Iris pigment epithelial cell (primary cell): ENCODE measurements at places on chromosomes 6 and 20.
A peak's percentile ranks its signal among the peaks of the same experiment; 100 is the strongest.

GRCh38 chr20:37406010-37406998 is 60.4 kb downstream of the SRC start:
- DNase-seq: no peak

GRCh38 chr6:167090171-167090570 is 32.7 kb upstream of the CCR6 start:
- no peak for DNase-seq

- no peak for DNase-seq
These were observed 987.5 kb downstream of the HACE1 start for GRCh38 chr6:103872233-103872632.

- DNase-seq: peak; percentile 67
These were observed 15.6 kb downstream of the ARHGAP40 start for GRCh38 chr20:38617011-38617829.

DNA sequence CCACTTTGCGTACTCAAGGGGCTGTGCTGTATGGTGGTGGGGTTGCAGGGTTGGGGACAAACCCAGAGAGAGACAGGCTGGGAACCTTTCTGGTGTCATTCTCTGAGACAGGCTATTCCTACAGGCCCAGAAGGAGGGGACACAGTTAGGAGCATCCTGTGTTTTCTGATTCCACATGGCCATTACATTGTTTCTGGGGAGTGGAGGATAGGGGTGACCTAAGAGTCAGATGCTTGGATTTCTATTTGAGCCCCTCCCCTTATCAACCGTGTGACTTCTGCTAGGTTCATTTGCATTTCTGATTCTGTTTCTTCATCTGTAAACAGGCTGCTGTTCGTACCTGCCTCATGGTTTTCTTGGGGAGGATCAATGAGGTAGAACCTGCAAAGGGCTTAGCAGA is 29.4 kb upstream of the EPB41L1 start:
- DNase-seq: no peak

DNA sequence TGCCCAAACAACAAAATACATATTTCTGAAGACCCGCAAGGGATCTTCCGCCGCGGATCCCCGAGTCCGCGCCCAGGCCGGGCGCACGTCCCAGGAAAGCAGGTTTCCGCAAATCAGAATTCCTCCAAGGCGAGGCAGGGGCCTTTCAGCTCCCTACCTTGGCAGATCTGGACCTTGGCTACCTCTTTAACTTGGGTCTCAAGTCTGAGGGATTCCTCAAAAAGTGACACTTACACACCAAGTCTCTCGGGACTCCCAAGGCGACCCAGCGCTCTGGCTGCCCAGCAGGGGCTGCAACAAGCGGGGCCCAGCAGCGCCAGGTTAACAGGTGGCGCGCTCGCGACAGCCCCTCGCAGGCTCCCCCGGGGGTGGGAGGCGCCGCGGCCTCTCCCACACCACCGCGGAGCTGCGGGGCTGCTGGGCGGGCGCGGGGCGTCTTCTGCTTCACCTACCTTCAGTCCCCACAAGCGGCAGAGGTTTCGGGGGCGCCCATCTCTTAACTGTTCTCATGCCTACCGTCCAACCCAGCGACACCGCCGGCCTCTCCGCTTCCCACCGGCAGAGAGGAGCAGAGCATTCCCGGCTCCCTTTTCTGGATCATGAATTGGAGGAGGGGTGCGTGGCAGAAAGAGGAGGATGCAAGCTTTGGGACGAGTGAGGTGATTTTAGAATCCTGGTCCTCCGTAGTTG is 414 bp downstream of the SIM1 start:
- DNase-seq: no peak

- no peak for DNase-seq
These were observed 20.5 kb downstream of the COL9A1 start for GRCh38 chr6:70282312-70282918.

GRCh38 chr6:36641543-36641942 is 37.0 kb upstream of the CDKN1A start:
- no peak for DNase-seq

DNA sequence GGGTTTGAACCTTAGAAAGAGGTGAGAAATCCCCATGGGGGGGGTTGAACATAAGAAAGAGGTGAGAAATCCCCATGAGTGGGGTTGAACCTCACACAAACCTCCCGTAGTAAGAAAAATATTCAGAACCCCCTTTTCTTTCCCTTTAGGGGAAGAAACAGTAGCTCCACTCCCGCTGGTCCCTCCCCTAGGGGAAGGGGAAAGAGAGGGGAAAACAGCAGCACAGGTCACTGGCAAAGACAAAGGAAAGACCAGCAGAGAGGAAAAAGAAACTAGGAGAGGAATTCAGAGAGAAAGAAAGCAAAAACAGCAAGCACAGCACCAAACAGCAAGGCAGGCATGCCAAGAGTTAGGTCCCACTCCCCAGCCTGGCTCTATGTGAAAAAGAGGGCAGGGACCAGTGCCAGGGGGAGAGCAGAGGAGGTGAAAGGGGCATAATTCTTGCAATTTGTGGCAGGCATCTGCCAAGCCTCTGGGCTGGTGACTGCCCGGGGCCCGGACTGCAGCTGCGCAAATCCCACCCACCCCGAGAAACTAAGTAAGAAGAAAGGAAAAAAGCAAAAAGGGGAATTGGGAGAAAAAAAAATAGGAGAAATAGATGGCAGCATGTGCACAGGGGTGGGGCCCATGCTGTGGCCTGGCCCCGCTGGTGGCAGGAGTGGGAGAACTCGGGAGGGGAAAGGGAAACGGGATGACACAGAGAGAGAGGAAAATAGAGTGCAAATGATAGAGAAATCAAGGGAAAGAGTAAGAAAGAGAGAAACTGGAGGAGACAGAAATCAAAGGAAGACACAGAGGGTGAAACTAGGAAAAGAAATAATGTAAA is 15.1 kb upstream of the GOPC start:
- DNase-seq: no peak

GRCh38 chr6:128899341-128900050 is 16.6 kb downstream of the LAMA2 start:
- DNase-seq: no peak

GRCh38 chr20:49578436-49578835 is 10.5 kb upstream of the PTGIS start:
- no peak for DNase-seq

DNA sequence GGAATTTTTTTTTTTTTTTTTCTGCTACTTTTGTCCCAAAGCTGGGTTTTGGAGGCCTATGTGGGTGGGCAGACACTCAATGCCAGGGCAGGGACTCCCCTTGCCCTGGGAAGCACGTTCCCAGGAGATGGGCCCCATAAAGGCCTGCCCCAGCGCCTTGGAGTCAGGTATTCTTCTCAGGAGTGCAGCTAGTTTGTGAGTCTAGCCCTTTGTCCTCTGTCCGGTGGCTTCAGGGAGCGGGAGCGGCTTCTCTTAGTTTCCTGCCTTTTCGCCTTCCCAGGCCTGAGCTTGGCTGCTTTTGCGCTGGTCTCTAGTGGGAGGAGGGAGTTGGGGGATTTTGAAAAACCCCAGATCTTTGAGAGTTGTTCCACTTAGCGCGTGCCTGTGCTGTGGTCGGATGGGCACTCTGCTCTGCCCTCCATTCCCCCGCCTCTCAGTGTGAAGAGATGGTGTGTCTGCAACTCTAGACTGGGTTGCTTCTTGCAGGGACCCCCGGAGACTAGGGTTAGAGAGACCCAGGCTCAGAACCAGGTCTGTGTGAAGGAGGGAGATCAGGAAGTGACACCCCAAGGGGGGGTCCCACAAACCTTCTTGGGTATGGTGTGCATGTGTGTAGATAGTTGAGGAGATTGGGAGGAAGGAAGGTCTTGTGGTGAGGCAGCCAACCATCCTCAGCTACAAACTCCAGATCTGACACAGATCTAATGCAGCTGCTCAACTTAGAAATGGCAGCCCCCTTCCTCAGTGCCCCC is 1.3 kb downstream of the PLCG1 start:
- DNase-seq: peak; percentile 24

GRCh38 chr6:154012852-154013251 is 26.2 kb upstream of the OPRM1 start:
- DNase-seq: no peak

- DNase-seq: no peak
These were observed 1.6 kb upstream of the TUBB1 start for GRCh38 chr20:59017493-59018231.

DNA sequence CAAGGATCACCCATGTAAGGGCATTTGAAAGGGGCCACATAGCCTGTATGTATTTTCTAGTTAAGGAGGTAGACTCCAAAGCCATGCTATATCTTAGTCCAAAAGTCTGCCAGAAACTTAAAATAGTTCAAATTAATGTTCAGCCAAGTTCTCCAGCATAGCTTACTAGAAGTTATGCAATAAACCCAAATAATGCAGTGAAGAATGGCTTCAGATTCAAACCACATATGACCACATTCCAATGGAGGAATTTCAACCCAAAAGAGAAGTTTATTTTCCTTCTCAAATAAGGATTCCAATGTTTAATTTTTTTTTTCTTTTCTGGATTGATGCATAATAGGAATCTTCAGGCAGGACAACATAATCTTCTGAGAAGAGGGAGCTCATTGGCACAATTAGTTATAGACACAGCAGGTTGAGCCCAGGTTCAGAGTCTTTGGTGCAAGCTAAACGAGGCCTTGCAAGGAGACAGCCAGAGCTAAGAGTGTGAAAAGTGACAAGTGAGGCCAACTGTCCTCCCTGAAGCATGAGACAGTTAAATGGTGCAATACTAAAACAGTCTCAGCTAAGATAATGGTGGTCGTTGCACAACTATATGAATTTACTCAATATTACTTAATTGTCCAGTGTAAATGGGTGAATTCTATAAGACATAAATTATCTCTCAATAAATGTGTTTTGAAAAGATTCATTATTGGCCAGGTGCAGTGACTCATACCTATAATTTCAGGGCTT is 598.8 kb upstream of the CDH4 start:
- no peak for DNase-seq

DNA sequence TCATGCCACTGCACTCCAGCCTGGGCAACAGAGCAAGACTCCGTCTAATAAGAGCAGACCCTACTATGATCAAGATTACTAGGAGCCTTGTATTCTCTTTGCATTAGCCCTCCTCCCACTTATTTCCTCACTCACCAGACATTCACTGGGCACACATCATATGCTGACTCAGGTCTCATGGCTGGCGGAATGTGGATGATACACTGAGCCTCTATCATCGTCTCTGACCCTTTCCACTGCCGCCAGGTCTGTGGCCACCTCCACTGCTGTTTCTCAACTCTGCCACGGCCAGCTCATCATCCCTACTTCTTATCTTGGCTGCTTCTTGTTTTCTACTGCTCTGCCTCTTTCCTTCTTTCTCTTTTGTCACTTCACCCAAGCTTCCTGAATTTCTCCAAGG is 161.0 kb downstream of the BACH2 start:
- peak; percentile 86 for DNase-seq

GRCh38 chr6:33050014-33050810 is 23.2 kb downstream of the HLA-DPA1 start:
- DNase-seq: no peak

- DNase-seq: no peak
These were observed 104.2 kb downstream of the CDYL start for GRCh38 chr6:4880363-4880762.

- no peak for DNase-seq
These were observed 95.3 kb downstream of the OR2B2 start for GRCh38 chr6:27816906-27817305.

DNA sequence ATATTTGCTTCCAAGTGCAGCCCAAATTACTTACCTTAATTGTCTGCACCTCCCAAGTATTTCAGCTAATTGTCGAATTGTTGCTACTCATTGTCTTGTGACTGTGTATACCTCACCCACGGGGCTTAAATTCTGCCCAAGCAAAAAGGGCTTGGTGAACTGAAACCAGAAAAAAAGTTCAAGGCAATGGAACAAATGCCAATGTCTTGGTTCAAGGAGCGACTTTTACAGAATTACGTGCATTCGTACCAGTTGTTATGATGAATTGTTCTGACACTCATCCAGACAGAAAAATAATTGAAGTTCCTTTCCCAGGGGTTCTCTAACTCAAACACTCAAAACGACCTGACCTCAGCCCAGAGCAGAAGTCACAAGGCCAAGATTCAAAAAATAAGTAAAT is 13.9 kb upstream of the PXDC1 start:
- no peak for DNase-seq

DNA sequence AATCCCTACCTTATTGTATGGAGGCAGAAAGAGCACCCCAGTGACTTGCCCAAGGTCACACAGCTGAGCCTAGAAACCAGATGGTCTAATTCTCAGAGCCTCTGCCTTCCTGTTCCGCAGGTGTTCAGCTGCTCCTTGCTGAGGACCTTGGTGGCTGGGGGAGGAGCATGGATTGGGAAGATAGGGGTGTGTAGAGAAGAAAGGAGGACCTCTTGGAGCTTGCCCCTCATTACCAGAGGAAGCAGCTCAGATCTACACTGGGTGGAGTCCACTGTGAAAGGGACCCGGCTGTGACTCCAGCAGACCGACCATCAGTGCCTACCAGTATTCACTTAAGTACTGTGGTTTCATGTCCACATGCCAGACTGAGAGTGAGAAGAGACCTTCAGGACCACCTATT is 15.2 kb downstream of the FOXP4 start:
- no peak for DNase-seq

GRCh38 chr6:36845233-36845632 is 6.0 kb upstream of the CPNE5 start:
- DNase-seq: no peak

DNA sequence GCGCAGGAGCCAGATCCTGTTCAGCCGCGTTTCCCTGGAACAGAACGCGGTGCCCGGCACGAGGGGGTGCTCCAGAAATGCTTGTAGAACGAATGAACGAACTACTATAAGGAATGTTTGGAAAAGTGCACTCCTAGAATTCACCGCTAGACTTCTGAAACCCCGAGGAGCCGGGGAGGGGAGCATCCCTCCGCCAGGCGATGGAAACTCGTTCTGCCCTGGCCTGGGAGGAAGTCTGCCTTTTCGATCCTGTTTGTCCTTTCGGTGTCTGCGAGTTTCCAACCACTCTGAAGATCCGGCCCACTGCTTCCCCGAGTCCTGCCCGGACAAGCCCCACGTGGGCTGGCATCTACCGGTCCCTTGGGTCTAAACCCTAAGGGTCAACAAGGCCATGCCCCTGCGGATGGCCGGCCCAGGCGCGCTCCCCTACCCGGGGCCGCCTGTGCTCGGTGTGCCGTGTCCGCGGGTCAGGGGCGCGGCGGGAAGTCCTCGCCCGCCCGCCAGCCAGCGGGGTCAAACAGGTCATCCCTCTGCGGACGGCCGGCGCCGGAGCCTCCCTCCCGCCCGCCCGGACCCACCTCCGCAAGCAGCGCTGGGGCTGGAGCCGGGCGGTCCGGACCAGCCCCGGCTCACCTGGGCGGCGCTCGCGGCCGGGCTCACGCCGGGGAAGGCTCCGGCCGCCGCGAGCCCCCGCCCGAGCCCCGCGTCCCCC is 526 bp downstream of the SULF2 start:
- DNase-seq: peak; percentile 38

- DNase-seq: peak; percentile 86
These were observed 38.4 kb upstream of the ARHGAP18 start for GRCh38 chr6:129748212-129748900.

GRCh38 chr6:45532721-45533210 is 155.0 kb upstream of the SUPT3H start:
- DNase-seq: peak; percentile 49
